ENCODE measurements at places on chromosomes 12 and 14.

- DNase-seq = no peak
Observed at GRCh38 chr14:64202716-64203115, 91.5 kb downstream of the ESR2 start.

- DNase-seq = no peak
Observed at GRCh38 chr14:89444516-89445125, 27.6 kb upstream of the FOXN3 start.

GRCh38 chr12:13052421-13052820 lies 8.2 kb downstream of the FAM234B start:
- no peak for DNase-seq

- DNase-seq = no peak
Observed at GRCh38 chr14:35268946-35269345, 23.2 kb upstream of the PSMA6 start.

GRCh38 chr14:91727121-91727520 lies 4.8 kb downstream of the CATSPERB start:
- DNase-seq = no peak

DNA sequence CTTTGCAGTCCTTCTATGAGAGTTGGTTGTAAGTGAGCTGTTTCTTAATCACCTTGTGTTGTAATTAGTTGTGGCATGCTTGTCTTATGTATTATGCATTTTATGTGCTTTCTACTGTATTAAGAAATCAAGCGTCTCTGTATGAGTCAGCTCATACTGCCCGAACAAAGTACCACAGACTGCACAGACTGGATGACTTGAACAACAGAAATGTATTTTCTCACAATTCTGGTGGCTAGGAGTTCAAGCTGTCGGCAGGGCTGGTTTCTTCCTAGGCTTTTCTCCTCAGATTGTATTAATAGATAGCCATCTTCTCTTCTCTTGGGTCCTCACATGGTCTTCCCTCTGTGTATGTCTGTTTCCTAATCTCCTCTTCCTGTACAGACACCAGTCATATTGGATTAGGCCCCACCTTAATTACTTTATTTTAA lies 77.7 kb downstream of the FLRT2 start:
- DNase-seq = no peak

DNA sequence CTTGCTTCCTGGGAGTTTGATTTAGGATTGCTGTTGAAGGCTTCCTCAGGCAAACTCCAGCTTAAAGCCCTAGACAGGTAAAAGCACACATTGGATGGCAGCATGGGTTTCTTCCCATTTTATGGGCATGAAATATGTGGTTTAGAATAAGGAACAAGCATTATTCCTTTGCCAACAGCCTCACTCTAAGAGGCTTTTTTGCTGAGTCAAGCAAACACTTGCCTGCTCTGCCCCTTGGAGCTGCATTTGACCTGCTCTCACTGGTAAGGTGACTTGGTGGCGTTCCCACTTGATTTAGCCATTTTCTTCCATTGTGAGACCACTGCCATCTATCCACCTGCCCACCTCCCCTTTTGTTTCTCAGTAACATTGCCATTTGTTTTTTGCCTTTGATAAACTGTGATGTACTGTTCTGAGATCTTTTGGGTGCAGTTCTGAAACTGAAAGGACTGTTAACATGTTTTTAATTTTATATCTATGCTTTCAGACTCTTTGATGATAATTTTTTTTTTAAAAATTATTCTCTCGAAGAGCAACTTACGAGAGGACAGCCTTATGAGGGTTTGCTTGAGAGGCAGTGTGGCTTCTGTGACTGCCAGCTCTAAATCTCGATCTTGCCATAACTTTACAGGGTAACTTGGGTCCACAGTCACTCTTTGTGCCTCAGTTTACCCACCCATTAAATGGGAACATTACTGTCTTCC lies 92.6 kb downstream of the GALNT8 start:
- DNase-seq = no peak

GRCh38 chr12:55705782-55706402 lies 1.8 kb downstream of the ITGA7 start:
- DNase-seq = no peak

- peak; percentile 28 for DNase-seq
Observed at GRCh38 chr12:100141998-100142850, 450 bp downstream of the BLTP3B start.

DNA sequence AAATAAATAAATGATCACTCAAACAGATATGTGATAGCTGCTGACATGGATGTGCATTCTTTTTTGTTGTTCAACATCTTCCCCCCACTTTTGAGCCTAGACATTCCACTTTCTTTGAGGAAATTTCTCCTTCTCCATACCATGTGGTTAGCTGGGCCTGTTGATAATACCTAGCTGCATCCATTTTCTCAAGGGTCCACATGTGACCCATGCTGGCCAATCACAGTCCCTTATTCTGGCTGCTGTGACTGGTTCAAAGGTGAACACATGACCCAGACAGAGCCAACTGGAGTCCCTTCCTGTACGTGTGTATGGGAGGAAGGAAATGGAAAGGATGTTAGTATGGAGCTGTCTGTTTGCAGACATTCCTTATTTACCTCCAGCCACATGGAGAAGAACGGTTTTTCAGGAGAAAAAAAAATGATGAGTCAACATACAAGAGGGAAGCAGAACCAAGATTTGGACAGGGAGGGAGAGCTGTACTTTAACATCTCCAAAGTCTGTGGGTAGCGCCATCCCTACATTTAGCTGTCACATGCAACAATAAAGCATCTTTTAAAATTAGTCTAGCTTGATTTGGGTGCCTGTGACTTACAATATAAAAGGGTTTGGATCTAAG lies 391.7 kb upstream of the TBX3 start:
- DNase-seq = no peak

- no peak for DNase-seq
Observed at GRCh38 chr12:84757978-84758377, 154.6 kb downstream of the SLC6A15 start.

DNA sequence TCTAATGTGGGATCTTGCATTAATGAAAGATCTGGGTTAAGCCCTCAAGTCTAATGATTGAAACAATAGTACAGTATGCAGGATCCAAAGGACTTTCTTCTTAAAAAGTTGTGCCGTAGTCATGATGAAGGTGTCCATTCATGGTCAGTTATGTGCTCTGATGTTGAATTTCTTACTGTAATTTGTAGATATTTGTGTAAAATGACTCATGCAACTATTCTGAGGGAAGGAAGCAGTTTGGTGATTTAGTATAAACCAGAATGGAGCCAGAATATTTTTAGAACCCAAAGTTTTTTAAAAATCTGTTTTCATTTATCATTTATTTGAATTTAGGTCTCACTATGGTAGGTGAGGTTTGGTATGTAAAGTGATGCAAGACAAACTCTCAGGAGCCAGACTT lies 151.2 kb downstream of the AKAP6 start:
- DNase-seq = no peak

DNA sequence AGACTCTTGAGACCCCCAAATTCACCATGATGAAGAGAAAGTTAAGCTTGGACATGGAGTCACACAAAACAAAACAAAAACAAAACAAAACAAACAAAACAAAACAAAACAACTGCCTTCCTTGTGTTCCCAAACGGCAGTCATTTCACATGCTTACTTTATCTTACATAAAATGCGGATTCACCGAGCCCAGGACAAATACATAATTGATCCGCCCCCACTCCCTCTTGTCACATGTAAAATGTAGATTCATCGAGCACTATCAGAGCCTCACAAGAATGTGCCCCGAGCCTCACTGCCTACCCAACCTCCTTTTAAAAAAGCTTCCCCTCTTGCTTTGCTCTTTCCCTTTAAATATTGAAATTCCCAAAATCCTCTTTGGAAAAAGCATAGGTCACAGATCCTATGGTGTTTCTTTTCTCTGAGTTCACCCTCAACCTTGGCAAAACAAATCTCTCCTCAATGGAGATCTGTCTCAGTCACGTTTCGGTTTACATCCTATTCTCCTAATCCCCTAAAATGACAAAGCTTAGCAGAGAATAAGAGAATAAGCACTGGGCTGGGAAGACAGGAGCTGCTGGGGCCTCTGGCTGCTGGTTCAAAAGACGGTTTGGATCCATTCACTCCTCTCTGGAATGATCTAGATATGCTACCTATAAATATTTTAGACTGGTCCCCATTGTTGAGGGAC lies 83.7 kb downstream of the NINJ2 start:
- no peak for DNase-seq

DNA sequence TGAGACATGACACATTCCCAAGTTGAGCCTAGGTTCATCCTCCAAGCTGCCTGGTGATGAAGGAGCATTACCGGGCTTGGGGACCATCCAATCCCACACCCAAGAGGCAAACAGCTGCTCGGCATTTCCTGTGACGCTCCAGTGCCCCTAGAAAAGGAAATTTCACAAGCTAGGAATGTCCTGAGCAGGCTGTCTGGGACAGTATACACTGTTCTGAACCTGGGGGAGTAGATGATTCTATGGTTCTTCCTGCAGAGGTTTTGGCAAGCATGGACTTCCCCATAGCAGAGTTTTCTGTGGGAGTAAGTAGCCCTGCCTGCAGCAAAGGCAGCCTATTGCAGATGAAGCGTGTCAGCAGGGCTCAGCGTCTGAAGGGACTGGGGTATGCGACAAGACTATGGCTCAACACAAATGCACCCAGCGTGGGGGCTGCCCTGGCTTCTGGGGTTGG lies 47.4 kb upstream of the SRSF5 start:
- no peak for DNase-seq

- no peak for DNase-seq
Observed at GRCh38 chr12:11731455-11731854, 82.0 kb downstream of the ETV6 start.

Data from activated CD4-positive, alpha-beta T cell treated with anti-CD3 and anti-CD28 coated beads for 24 hours (primary cell).